ENCODE measurements at places on chromosomes 3 and 15.

GRCh38 chr3:46542344-46542743, 23.8 kb downstream of the LRRC2 start:
- DNase-seq: no peak

- peak; percentile 66 for DNase-seq
Observed at GRCh38 chr3:107063351-107063750, 313.9 kb upstream of the CCDC54 start.

DNA sequence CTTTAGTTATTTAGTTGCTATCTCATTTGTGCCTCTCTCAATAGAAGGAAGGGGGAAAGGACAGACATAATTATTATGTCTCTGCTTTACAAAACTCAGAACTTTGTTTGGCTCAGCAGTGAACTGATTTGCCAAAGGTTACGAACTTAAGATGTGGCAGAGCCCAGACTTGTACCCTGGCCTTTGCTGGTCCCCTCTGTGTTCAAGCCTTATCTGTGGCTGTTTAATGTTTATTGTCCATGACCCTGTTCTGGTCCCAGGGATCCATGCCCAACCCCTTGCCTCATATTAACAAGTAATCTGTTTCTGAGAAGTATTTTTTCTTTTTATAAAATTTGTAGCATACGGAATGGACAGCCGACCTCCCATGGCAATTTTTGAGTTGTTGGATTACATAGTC, 10.7 kb downstream of the SNAPC5 start:
- DNase-seq: no peak

GRCh38 chr3:55629432-55629831, 142.3 kb upstream of the WNT5A start:
- no peak for DNase-seq

- peak; percentile 73 for DNase-seq
Observed at GRCh38 chr15:88658972-88659931, 20.4 kb downstream of the ISG20 start.

DNA sequence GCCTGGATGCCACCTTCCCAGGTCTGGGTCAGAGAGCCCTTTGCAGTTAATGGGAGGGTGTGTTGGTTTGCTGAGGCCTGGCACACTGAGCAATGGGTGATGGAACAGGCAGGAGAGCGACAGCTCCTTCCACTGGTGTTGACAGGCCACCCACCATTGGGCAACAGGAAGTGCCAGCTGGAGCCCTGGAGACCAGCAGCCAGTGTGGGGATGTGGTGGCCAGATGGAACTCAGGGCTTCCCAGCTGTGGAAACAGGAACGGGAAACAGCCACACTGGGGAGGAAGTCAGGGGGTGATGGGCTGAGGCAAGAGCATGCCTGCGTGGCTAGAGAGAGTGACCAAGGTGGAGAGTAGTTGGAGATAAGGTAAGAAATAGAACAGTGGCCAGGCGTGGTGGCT, 9.3 kb downstream of the PSTPIP1 start:
- no peak for DNase-seq

DNA sequence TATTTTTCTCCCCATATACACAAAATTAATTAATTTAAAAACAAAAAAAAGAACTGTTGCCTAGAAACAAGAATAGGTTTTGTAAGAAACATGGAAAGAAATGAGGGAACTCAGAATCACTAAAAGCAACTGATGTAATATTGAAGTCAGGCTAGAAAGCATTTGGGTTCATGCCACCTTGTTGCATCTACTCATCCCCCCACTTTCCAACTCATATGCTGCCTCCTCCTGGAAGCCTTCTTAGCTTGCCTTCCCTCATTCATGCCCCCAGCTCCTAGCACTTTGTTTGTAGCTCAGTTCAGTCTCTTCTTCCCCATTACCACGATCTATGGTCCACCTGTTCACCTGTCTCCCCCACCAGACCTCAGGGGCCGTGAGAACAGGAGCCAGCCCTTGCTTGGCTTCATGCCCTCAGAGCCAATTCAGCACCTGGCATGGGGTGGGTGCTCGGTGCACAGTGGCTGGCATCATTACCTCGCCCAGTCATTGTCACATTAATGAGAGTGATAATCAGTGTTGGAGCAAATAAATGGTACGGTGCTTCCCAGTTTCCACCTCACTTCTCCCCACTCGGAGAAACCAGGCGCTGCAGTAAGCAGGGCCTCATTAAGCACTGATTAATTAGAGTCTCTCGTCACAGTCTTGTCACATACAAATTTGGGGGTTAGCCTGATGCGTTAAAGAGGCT, 62.4 kb upstream of the SLC6A1 start:
- no peak for DNase-seq

GRCh38 chr3:186965141-186965879, 35.0 kb downstream of the ST6GAL1 start:
- no peak for DNase-seq

GRCh38 chr3:4766716-4767499, 212.3 kb upstream of the BHLHE40 start:
- DNase-seq: no peak

GRCh38 chr3:115086344-115086743, 60.7 kb downstream of the ZBTB20 start:
- no peak for DNase-seq

DNA sequence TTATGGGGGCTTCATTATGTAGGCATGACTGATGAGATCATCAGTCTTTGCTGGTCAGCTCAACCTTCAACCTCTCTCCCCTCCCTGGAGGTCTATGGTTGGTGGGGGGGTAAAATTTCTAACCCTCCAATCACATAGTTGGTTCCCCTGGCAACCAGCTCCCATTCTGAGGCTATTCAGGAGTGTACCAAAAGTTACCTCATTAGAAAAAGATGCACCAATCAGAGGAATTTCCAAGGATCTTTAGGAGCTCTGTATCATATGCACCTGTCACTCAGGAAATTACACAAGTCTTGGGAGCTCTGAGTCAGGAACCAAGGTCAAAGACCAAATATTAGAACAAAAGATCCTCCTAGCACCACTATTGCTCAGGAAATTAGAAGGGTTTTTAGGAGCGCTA, 21.4 kb upstream of the LEO1 start:
- DNase-seq: no peak

DNA sequence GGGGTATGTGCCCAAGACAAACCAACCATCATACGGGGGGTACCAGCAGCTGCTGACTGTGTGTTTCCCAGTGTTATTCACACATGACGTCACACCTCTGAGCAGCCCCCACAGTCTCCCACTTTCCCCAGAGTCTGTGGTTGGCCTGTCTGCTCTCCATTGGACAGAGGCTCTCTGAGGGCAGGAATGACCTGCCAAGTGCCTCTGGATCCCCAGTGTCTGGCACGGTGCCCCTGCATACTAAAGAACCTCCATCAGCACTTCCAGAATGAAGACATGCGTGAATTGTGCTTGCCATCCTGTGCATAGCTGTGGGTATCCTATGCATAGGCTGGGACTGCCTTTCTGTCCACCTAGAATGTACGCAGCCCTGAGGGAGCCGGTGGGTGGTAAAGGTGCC, 3.5 kb upstream of the CCDC9B start:
- DNase-seq: no peak

DNA sequence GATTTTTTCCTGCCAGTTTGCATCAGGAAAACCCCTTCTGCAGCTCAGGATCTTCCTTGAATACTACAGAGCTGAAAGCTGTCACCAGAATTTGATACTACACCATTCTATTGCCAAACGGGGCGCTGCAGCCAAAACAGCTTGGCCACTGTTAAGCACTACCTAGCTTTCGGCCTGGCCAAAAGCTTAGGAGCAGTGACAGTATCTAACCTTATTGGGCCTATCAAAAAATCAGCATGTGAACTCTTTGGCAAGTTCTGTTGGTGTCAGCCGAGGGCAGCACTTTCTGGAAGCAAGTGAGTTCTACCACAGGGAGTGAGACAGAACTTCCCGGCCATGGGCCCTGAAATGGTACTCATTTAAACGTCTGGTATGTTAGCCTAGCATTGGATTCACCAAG, 16.1 kb upstream of the GYG1 start:
- DNase-seq: no peak

GRCh38 chr3:123791417-123791816, 92.7 kb downstream of the MYLK start:
- DNase-seq: peak; percentile 90

GRCh38 chr15:83327041-83327440, 42.6 kb upstream of the BNC1 start:
- DNase-seq: peak; percentile 27

DNA sequence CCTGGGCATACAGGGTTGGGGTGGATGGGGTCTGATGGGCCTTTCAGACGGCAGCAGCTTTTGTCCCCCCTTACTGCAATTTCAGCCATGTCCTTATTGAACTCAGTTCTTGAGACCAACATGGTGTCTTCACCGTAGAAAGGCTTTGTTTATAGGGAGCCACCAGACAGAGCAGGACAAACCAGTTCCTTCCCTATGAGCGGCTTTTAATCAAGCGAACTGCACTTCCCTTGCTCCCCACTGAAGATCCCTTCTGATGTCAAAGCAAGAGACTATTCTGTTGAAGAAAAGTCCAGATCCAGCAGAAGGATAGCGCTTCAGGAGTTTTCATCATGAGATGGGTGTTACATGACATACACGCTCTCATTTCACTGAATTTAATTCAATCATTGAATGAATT, 100.4 kb downstream of the CD47 start:
- no peak for DNase-seq

- no peak for DNase-seq
Observed at GRCh38 chr3:57389271-57389670, 96.8 kb upstream of the ASB14 start.

DNA sequence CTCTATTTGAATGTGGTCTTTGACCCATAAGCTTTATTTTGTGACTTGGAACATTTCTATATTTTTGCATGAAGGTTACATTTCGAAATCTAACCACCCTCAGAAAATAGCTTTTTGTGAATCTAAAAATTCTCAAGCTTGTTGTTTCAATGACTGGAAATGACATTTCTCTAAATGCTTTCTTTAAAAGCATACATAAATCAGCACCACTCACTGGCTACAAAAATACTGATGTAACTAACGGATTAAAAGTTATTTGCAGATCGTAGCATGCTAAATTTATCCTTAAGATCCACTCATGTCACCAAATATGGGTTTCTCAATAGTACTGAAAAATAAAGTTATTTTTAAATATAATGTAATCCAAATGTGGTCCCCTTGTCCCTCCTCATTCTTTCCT, 55.2 kb upstream of the ACAN start:
- peak; percentile 49 for DNase-seq

DNA sequence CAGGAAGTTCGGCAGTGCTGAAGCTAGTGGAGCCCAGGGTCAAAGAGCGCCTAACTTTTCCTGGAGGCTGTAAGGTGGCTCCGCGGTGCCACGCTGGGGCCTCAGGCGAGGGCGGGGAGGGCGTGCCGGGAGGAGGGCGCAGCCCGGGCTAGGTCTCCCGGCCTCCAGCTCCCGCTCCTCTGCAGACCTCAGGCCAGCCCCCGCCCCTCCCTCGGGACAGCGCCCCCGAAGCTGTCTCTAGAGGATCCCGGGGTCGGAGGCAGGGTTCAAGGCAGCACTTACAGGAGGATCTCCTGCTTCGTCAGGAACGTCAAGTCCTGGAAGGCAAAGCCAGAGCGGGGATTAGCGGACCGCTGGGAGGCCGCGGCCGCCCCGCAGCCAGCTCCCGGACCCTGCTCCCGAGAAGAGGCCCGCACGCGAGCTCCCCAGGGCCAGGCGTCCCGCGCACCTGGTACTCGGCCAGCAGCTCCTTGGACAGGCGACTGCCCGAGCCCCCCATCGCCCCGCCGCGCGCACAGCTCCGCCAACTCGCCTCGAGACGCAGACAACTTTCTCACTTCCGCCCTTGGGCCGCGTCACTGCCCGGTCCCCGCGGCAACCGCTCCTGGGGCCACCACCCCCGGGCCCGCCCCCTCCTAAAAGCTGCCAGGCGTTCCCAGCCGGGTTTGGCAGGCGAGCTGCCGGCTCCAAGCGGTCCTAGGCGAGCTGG, at the start of gene CIB1:
Gene CIB1 (minus strand): TSS at position 555 of the 709 bp plus-strand sequence. CDS start 56 bp downstream, at position 499.
- peak; percentile 97 for DNase-seq

GRCh38 chr3:54344601-54345231, 222.4 kb downstream of the CACNA2D3 start:
- no peak for DNase-seq

DNA sequence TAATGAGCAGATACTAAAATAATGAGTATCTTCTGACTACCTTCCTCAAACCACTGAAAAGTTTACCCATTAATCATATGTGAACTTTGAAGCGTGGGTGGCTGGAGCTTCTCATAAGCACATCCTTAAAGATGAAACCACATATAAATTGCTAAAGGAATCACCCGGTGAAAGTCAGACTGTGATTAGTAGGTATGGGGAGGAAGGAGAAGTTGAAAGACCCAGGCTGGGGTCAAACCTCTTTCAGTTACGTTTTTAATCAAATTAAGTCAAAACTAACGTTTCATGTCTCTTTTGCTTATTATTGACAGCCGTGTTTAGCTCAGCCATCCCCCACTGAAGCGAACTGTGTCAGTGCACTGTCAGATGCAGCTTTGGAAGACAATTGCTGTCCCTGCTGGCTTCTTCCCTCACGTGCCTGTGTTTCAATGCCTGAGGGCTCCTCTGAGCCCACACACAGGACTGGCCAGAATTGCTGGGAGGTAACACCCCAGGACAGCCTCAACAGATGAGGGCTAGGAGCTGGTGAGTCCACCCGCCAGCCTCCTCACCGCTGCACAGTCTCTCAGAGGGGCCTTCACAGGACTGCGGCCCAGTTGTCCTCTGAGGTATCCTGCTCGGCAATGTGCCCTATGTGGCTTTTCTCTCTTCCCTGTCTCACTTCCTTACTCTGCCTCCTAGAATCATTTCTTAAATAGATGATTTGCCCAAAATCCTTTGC, 29.3 kb upstream of the SH3BP5 start:
- DNase-seq: peak; percentile 62

DNA sequence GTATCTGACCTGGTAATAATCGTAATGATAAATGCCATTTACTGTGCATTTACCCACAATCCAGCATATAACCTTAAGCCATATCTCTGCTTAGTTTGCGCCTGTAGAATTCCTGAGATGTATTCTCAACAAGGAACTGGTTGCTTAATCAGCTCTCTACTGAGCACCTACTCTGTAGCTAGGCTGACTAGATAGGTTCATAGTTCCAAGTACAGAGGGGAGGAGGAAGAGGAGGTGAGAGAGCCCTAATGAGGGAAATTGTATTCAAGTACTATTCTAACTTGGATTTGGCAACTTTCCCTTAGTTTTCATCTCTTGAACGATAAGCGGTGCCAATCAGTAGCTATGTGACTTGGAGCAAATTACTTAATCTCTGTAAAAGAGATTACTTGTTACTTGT, 5.6 kb upstream of the AKAP13 start:
- DNase-seq: no peak

DNA sequence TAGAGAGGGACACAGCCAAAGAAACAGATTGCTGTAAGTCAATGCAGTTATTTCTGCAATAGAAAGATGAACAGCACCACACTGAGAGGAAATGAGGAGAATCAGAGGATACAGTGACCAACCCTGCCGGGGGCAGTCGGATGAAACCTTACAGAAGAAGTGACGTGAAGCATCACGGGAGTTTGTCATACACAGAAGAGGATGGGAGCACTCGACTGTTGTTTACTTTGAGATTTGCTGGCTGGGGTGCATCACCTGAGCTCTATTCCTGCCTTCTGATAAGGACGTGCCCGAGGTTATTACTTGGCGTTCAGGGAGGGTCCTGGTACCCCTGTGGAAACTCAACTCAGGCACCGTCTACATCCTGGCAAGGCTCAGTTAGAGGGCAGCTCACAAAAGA, 45.4 kb downstream of the MAGEF1 start:
- DNase-seq: no peak

All from fibroblast of skin of abdomen (primary cell).